ENCODE measurements at places on chromosomes 13 and 19.

- DNase-seq: no peak
Measured at GRCh38 chr19:35029737-35030256, 473 bp upstream of the SCN1B start.

- DNase-seq: no peak
Measured at GRCh38 chr13:46320821-46321220, 66.2 kb downstream of the RUBCNL start.

DNA sequence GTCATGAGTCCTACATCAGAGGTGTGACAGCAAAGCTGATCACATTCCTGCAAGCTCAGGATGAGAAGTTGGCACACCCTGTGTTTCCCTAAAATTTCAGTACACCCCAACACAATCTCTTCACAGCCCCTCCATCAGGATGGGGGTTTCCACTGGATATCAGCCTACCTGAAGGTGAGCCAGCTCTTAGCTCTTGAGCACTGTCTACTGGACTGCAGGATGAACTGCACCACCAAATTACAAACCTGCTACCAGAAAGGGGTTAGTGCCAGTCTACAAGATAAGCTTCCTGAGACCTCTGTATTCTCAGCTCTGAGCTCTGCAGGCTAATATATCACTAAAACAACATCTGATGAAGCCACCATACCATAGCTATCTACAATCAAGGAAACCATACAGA is 1616.2 kb upstream of the SPRY2 start:
- no peak for DNase-seq

DNA sequence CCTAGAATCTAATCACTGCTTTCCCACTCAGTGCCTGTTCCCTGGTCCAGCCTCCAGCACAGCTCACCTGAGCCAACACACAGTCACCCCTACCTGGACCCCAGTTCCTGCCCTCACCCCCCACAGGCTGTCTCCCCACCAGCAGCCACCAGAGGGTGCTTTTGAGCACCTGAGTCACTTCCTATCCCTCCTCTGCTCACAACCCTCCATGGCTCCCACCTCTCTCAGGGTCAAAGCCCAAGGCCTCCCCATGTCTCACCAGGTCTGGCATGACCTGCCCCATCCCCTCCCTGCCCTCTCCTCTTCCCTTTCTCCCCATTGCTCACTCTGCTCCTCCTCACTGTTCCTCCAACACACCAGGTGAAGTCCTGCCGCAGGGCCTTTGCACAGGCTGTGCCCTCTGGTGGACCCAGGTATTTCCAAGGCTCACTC is 7.1 kb upstream of the DPP9 start:
- DNase-seq: peak; percentile 36

GRCh38 chr13:27659145-27659865 is 37.6 kb downstream of the POLR1D start:
- DNase-seq: no peak

- DNase-seq: no peak
Measured at GRCh38 chr13:99469041-99469440, 32.2 kb upstream of the TM9SF2 start.

DNA sequence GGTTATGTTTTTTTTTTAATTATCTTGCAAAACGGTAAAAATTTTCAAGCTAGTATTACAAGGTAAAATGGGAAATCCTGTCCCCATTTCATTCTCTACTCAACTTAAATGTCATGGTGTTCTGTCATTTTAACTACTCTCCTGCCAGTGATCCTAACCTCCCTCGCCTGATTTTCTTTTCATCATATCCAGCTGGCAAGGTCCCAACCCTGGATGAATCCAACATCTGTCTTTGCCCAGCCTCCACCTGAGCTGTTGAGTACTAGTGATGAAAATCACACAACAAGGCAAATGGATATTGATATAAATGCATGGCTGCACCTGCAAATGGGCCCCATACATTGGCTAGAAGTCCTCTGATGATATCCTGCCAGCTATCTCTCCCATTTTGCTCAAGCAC is 6.9 kb upstream of the CDK8 start:
- no peak for DNase-seq

- DNase-seq: no peak
Measured at GRCh38 chr13:77898097-77898496, 20.5 kb downstream of the EDNRB start.

DNA sequence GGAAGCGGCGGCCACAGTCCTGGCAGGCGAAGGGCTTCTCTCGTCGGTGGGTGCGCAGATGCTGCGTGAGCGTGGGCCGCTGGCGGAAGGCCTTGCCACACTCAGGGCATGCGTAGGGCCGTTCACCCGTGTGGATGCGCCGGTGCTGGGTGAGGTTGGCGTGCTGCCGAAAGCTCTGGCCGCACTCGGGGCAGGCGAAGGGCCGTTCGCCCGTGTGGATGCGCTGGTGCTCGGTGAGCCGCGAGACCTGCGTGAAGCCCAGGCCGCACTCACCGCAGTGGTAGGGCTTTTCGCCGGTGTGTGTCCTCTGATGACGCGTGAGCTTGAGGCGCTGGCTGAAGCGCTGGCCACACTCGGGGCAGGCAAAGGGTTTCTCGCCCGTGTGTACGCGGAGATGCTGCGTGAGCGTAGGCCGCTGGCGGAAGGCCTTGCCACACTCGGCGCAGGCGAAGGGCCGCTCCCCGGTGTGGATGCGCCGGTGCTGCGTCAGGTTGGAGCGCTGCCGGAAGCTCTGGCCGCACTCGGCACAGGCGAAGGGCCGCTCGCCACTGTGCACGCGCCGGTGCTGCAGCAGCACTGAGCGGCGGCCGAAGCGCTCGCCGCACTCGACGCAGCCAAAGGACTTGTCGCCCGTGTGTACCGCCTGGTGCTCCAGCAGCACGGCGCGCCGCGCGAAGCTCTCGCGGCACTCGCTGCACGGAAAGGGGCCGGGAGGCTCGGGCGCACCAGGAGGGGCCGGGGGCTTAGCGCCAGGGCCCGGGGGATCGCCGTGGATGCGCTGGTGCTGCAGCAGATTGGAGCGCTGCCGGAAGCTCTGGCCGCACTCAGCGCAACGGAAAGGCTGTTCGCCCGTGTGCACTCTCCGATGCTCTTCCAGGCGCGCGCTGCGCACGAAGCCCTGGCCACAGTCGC is 4.0 kb upstream of the UBE2M start:
- peak; percentile 52 for DNase-seq

DNA sequence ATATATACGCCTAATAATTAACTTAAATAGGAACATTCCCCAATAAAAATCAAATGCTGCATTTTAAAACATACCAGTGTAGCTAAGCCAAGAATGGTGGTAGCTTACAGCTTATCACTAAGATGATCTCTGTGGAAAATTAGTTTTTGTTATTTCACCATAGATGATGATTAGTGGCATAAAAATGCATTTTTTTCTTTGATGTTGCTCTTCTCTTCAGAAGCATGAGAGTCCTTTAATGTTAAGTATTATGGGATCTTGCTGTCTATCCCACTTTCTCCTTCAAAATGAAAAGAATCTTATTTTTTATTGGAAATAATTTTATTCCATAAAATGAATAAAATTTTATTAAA is 731.0 kb downstream of the SLITRK1 start:
- no peak for DNase-seq

- DNase-seq: no peak
Measured at GRCh38 chr13:67318860-67319259, 88.7 kb upstream of the PCDH9 start.

DNA sequence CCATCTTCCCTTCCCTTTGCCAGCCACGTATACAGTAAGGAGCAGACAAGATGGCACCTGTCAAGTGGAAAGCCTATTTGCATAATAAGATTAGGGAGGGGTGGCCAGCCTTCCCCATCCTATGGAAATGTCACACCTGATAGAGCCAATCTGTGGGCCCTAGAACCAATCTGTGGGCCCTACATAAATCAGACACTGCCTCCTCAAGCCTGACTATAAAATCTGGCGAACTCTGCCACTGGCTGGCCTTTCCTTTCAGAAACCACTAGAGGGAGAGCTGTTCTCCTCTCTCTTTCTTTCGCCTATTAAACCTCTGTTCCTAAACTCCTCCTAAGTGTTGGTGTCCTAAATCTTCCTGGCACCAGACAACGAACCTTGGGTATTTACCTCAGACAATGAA is 231.5 kb upstream of the KLHL1 start:
- no peak for DNase-seq

GRCh38 chr13:57409121-57409520 is 222.4 kb upstream of the PCDH17 start:
- DNase-seq: no peak

- DNase-seq: no peak
Measured at GRCh38 chr13:51912511-51913225, 50.9 kb downstream of the CCDC70 start.

DNA sequence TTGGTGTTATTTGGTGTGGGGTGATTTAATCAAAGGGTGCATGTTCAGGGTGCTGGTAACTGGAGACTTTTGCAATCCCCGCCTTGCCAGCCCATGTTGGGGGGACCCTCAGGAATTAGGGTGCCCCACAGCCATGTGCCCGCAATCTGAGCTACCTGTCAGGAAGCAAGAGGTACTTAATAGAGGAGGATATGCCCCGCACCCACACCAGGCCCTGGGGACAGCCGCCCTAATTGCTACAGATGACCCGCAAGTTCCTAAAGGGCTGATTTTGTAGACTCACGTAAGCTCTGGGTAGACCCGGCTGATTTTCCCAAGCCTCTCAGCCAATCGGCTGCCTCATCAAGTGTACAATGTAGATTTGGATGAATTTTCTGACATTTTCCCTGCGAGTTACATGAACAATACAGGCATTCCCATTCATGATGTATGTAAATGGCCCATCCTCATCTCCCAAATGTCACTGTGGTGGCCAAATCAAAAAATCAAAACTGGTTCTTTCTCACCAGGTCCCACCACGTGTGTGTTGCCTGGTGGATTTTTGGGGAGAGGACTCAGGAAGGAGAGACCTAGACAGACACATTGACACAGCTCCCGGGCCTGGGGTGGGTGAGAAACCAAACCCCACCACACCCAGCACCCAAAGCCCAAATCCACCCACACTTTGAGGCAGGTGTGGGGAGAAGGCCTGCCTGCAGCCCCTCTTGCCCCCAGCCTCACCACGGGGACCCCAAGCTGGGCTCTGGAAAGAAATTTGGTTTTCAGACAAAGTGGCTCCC is 119.2 kb upstream of the SPACA7 start:
- DNase-seq: no peak

DNA sequence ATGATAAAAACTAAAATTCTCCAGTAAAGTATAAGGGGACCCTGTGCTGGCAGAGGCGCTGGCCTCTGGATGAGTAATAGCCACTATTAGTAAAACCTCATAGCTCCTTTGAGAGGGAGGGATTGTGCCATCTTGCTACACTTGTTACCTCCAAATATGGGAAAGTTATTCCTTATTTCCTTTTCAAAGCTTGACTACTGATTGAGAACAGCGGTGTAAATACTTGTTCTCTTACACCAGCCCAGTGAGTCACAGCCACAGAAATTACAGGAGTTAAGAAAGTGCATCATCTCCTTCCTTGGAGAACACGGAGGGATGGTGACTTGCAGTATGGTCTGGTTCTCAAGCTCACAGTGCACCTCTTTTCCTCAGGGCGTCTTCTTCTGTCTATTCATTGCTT is 379.0 kb downstream of the EFNB2 start:
- no peak for DNase-seq

DNA sequence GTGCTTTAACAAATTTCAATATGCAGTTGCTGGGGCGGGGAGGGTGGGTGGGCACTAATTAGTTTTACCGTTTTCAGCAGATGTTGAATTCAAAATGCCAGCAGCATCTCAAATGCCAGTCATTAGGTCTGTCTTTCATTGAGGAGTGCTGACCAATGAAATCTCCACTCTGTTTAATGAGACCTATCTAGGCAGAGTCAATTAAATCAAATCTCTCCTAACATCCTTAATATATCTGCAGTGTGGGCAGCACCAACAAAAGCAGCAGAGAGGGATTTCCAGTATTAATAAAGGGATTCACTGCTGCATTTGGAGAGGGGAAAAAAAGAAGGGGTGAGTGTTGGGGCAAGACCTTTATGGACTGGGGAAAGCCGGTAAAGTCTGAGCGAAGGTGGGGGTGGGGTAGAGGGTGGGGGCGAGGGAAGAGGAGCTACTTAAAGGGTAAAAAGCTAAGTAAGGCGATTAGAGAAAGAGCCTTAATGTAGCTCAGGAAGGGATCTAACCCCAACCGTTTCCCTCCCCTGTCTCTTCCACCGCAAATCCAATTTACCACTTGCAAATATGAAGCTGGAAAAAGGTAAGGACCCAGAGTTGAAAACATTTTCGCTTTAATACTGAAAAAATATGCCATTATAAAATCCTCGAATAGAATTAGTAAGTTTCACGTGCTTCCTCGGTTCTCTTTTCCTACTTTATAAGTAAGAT is 4.5 kb downstream of the SLITRK1 start:
- no peak for DNase-seq

DNA sequence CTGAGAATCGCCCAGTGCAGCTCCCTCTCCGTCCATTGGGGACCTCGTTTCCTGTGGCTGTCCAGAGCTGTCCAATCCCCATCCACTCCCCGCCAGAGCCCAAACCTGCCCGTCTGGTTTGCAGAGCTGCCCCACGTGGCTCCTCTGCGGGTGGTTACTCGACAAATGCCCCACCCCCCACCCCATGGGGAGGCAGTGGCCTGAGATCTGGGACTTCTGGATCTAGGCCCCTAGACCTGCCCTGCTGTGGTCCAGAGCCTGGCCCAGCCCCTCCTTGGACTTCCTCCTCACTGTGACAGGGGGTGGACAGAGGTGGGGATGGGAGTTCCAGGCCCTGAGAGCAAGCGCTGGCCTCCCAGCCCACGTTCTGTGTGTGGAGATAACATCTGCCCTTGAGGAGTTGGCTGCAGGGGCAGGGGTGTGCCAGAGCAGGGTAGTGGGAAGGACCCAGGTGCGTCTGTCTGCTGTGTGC is 29.1 kb downstream of the PAK4 start:
- DNase-seq: no peak
